ENCODE measurements at places on chromosomes 5 and 9. TPM values are rescaled to one million over a fixed set of nuclear protein-coding genes. Genes with fewer than 3 reads are reported as not detected.

DNA sequence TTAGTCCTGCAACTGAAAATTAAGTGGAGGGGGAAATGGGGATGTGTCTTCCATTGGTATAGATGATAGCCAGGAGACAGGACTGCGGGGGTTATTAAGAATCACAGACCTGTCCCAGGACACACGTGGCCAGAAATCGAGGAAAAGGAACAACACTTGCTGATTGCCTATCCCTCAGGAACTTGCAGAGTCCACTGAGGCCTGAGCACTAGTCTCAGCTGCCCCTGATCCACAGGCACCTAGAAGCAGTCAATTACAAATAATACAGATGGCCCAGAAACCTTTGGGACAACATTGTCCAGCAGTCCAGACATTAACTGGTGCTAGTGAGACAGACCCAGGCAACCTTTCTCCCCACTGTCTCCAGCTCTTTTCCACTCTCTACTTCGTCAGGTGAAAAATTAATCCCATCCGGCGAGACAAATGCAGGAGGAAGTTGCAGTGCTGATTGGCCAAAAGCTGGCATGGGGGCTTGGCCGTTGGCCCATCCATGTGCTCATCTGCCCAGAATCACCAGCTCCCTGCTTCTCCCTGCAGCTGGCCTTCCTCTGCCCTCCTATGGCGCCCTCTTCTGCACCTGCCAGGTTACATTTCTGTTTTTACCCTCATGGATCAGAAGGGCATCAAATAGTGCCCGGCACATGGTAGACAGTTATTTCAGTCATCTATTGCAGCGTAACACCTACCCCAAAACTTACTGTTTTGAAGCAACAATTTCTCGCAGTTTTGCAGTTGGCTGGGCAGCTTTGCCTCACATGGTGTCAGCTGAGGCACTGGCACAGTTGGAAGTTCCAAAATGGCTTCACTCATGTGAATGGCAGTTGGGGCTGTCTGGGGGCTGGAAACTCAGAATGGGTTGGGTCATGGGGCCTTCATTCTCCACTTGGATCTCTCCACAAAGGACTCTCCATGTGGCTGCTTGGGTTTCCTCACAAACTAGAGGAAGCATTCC, 3.6 kb upstream of the B4GALT1 start:
- DNase-seq, result no peak

TRIM41 gene
- 14.3 TPM for polyA plus RNA-seq

DNA sequence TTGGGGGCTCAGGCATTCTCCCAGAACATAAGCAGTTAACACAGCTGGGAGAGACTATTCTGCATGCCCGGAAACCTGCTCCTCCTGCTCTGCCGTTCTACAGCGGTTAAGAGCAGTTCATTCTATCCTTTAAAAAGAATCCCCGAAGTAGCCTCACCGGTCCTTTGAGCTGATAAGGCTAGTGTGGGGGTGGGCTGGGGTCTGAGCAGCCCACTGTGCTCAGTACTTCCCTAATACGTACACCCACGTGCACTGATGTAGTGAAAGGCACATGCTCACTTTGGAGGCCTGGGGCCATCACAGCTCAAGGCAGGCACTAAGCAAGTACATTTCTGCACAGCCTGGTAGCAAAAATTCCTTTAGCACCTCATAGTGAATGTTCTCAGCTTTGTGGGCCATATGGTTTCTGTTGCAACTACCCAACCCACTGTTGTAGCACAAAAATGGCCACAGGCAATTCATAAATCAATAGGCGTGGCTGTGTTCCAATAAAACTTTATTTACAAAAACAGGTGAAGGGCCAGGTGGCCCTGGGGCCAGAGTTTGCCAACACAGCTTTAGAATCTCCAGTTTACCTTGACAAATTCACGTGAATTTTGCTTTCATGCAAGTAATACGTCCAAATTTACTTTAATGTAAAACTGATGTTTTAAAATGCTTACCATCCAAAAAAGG, 136.4 kb downstream of the ZNF354C start:
- DNase-seq, result no peak

SLC25A2 gene
- polyA plus RNA-seq, result not detected

PIP5KL1 gene
- polyA plus RNA-seq, result not detected

DNA sequence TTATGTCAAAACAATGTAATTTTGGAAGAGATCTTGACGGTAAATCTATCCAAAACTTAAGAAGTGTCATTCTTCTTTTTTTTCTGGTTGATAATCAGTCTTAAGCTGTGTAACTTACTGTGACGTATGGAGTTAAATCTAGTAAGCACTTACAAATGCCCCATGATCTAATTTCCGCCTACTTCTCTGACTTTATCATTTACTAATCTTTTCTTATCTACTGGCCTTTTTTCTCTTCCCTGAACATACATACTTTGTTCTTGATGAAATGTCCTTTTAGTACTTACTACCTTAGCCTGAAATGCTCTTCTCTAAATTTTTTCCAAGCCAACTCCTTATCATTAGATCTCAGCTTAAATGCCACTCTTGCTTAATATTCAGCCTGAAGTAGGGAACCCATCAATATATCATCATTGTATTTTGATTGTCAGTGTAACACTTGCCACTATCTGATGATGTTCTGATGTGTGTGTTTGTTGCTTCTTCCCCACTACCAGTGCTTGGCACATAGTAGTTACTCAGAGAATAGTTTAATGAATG, 27.6 kb downstream of the AP3S1 start:
- DNase-seq, result no peak

SLC34A1 gene
- polyA plus RNA-seq, result not detected

- DNase-seq, result no peak
These were observed 216.2 kb upstream of the ACTBL2 start for GRCh38 chr5:57698802-57699201.

- peak; percentile 29 for DNase-seq
These were observed 50.5 kb downstream of the HACD4 start for GRCh38 chr9:20980832-20981455.

ATOSB gene
- 10.6 TPM for polyA plus RNA-seq

DNA sequence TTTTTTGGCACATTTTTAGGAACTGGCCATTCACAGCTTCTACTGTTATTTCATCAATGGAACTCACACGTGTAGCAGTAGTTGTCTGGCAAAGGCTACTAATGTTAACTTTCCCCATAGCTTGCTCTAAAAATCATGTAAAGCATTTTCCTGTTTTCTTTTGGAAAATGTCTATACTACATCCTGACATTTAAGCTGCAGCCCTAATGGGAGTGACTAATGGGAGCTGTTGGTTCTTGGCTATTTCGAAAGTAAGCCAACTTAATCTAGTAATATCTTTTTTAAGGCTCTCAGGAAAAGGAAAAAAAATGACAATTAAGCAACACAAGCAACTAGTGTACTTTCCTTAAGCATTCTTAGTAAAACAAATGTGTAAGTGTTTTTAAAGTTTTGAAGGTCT, 169.2 kb downstream of the SLC12A2 start:
- DNase-seq, result no peak

GRCh38 chr5:123178683-123179082, 89.6 kb downstream of the PRDM6 start:
- no peak for DNase-seq

- no peak for DNase-seq
These were observed 1.1 kb upstream of the FAF2 start for GRCh38 chr5:176446884-176447590.

Measured in muscle of arm (tissue), 14 donors.